Activated effector memory CD4-positive, alpha-beta T cell treated with anti-CD3 and anti-CD28 coated beads, Interleukin-2, amount 50 U/mL, for 16 hours (primary cell): ENCODE measurements at places on chromosomes 12 and 14.

DNA sequence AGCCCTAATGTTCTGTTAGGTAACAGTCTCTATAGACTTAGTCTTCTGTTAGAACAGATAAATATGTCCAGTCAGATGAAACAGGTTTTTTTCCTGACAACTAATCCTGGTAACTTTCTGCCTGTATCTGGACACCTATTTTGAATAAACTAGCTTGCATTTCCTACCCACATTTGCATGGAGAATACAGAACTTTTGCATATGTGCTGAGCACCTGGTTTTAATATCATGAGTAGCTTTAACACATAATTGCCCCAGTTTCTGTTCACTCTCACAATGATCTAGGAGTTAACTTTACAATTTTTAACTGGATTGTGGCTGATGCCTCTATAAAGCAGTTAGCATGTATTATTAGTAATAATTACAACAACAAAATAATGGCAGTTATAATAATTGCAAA is 111.7 kb downstream of the KTN1 start:
- no peak for DNase-seq

DNA sequence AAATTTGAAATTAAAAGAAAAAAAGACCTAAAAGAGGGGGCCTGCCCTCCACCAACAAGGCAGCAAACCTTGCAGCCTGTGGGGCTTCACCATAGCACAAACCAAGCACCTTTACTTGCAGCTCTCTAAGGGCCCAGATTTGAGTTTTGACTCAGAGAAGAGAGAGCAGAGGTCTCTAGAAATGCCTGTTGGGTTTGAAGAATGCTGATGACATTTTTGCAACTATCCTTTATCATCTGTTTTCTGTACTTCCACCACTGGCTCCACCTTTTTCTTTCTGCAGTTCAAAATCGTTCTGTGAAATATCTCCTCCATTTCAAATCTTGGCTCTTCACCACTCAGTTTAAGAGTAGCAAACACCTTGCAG is 83.8 kb upstream of the HMGA2 start:
- DNase-seq = no peak

- no peak for DNase-seq
Measured at GRCh38 chr12:101238800-101239329, 28.8 kb upstream of the SLC5A8 start.

- DNase-seq = no peak
Measured at GRCh38 chr14:99676657-99677056, 7.4 kb upstream of the CYP46A1 start.

DNA sequence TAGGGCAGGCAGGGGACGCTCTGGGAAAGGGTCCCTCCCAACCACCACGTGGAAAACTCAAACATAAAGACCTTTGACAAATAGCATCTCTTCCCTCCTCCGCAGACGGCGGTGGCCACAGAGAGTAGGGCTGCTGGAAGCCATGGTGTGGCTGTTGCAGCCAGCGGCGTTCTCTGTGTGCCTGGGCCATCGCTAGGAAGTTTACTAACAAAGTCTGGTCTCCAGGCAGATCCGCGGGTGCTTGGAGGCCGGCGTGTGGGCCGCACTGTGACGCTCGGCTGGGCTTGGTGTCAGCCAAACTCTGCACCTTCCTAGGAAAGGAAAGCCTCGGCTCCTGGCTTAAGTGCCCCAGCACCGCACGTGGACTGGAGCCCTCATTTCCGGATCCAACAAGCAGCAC is 65.6 kb downstream of the CCDC88C start:
- no peak for DNase-seq

DNA sequence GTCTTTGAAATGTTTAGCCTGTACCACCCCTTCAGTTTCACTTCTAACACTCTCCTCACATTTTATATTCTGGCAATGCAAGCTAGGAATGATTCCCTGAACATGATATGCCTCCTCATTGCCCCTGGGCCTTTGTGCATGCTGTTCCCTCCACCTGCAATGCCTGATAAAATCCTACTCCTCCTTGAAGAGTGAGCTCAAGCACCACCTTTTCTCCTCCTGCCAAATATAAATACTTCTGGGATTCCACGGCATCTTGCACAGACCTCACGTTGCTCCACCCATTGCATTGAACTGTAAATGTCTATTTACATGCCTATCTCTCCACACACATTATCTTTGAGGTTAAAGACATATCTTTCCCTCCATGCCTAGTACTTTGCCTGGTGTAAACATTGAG is 21.1 kb downstream of the NKX2-1 start:
- no peak for DNase-seq

DNA sequence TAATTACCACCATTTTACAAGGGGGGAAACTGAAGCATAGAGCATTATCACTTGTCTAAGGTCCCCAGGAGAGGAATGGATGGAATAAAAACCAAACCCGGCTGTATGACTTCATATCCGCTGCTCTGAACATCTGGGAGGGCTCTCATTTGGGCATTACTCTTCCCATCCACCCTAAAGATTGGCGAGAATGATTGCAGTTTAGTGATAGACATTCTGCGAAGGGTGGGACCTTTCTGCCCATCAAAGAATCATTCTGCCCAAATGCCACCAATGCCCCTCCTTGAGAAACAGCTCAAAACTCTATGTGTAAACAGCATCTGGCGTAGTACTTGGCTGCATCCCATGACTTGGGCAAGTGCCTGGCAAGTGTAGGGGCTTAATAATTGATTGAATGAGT is 11.6 kb downstream of the CHST11 start:
- no peak for DNase-seq

DNA sequence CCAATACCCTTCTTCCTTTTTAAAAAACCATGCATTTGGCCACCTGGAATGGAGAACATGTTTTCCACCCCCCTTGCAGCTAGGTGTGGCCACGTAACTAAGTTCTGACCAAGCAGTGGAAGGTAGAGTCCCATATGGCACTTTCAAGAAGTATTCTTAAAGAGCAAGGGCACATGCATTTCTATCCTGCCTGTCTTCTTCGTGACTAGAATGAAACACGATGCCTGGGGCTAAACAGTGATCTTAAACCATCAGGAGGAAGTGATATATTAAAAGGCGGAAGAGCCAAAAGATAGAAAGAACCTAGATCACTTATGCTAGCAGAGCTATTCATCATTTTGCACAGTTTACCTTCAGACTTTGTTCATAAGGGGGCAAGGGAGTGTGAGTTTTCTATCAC is 16.0 kb upstream of the DDX11 start:
- no peak for DNase-seq

GRCh38 chr14:64910847-64911495 is 3.3 kb upstream of the CHURC1 start:
- DNase-seq = no peak
